Tibial artery (tissue), 4 donors: ENCODE measurements at places on chromosomes 16 and 17.
A peak's percentile ranks its signal among the peaks of the same experiment; 100 is the strongest.

- no peak for DNase-seq
- no peaks in the 10 kb centered on the region for H3K36me3 ChIP-seq
- H3K4me3 ChIP-seq, result no peak overlapping the region
- H3K27me3 ChIP-seq, result no peaks in the 10 kb centered on the region
Observed at GRCh38 chr16:35746963-35747657, 2287.7 kb downstream of the TP53TG3F start.

DNA sequence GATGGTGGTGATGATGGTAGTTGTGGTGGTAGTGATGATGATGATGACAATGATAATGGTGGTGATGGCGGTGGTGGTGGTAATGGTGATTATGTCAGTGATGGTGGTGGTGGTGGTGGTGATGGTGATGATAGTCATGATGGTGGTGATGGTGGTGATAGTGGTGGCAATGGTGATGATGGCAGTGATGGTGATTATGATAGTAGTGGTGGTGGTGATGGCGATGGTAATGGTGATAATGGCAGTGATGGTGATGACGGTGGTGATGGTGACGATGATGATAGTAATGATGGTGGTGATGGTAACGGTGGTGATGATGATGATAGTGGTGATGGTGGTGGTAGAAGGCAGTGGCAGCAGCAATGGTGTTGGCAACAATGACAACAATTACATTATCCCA lies 55.3 kb downstream of the RBFOX3 start:
- no peak for DNase-seq
- H3K4me3 ChIP-seq, result no peak overlapping the region
- no peaks in the 10 kb centered on the region for H3K4me1 ChIP-seq
- H3K27ac ChIP-seq, result no peak overlapping the region
- peaks cover 48% of the 10 kb centered on the region for H3K27me3 ChIP-seq

GRCh38 chr16:10383626-10384025 lies 2.2 kb upstream of the ATF7IP2 start:
- H3K4me3 ChIP-seq, result no peak overlapping the region
- no peak for DNase-seq
- no peak overlapping the region for H3K27ac ChIP-seq

DNA sequence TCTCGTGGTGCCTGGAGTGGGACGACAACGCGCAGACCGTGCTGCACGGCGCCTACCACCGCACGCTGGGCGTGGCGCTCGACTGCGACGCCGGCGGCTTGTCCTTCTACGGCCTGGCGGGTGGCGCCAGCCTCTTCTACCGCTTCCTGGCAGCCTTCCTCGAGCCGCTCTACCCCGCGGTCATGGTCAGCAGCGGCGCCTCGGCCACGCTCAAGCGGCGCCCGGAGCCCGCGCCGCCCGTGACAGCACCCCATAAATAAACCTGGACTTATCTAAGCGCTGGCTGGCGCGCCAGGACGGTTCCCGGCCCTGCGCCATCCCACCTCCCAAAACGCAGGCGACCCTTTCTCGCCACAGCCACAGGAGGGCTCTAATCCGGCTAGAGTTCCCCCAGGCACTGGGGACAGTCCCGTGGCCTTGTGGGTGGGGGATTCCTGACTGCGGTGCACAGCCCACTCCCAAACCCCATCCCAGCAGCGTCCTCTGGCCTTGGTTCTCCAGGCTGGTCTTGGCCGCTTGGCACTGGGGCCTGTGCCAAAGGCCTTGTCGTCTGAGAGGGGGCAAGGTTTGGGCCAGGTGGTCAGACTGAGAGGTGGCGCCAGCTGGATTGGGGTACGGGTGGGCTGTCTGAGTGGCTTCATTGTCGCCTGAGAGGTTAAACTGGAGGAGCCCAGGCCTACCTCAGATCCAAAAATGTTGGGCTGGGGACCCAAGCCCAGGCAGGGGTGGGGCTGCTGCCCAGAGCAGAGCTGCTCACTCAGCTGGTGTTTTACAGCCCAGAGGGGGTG lies 10.1 kb upstream of the SLC16A5 start:
- peak; percentile 70 for DNase-seq
- H3K4me3 ChIP-seq, result peak overlapping the region; percentile 57
- H3K36me3 ChIP-seq, result no peaks in the 10 kb centered on the region
- peak overlapping the region; percentile 77 for H3K27ac ChIP-seq
- H3K4me1 ChIP-seq, result peaks cover 27% of the 10 kb centered on the region
- peaks cover 2% of the 10 kb centered on the region for H3K27me3 ChIP-seq

DNA sequence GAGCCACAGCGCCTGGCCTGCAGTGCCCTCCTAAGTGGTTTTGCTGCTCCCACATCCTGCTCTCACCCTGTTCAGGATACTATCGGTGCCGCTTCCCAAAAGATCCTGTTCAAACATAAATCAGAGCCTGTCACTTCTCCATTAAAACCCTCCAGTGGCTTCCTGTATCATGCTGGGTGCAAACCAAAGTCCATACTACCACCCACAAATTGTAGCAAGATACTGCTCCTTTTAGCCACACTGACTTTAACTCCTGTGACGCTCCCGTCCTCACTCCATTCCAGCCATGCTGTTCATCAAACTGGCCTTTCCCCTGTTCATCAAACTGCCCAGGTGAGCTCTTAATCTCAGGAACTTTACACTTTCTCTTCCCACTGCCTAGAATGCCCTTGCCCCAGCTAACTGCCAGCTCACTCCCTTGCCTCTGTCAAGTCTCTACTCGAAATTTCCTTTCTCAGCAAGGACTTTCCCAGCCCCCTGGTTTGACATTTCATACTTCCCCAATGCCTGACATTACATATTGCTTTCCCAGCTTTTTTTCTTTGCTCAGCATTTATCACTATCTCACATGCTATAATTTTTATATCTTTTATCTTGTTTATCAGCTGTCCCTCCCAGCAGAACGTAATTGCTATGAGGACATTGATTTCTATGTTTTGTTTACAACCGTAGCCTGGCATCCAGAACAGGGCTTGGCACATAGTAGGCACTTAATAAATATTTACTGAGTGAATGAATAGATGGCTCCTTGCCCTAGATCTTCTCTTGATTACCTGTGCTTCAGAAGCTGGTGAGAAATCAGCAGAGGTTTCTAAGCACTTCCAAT lies 44.3 kb upstream of the SMURF2 start:
- DNase-seq, result no peak
- H3K4me3 ChIP-seq, result no peak overlapping the region
- peaks cover 7% of the 10 kb centered on the region for H3K4me1 ChIP-seq
- H3K27ac ChIP-seq, result peak overlapping the region; percentile 11
- no peaks in the 10 kb centered on the region for H3K27me3 ChIP-seq
- no peaks in the 10 kb centered on the region for H3K36me3 ChIP-seq

DNA sequence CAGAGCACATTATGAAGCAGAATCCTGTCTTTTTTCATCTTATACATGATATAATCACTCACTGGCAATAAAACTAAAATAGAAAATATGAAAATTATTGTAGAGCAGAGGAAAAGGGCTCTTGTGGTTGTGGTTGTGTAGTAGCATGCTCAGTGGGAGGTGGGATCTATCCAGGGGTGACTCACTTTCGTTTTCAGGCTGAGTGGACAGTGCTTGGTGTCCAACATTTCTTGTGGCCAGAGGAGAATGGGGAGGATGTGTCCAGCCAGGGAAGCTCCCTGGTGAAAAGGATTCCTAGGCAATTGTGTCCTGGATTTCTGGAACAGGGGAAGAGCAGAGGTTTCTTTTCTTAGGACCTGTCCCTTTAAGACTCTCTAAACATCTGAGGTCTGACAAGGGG lies 31.9 kb upstream of the CPHXL start:
- no peak overlapping the region for H3K27ac ChIP-seq
- no peak overlapping the region for H3K4me3 ChIP-seq
- no peak for DNase-seq
- H3K36me3 ChIP-seq, result no peaks in the 10 kb centered on the region
- H3K27me3 ChIP-seq, result no peaks in the 10 kb centered on the region
- H3K4me1 ChIP-seq, result no peaks in the 10 kb centered on the region

GRCh38 chr17:3754458-3755334 lies 31.0 kb downstream of the HASPIN start:
- H3K27ac ChIP-seq, result no peak overlapping the region
- H3K36me3 ChIP-seq, result no peaks in the 10 kb centered on the region
- DNase-seq, result no peak
- H3K27me3 ChIP-seq, result no peaks in the 10 kb centered on the region
- H3K4me3 ChIP-seq, result no peak overlapping the region
- no peaks in the 10 kb centered on the region for H3K4me1 ChIP-seq

DNA sequence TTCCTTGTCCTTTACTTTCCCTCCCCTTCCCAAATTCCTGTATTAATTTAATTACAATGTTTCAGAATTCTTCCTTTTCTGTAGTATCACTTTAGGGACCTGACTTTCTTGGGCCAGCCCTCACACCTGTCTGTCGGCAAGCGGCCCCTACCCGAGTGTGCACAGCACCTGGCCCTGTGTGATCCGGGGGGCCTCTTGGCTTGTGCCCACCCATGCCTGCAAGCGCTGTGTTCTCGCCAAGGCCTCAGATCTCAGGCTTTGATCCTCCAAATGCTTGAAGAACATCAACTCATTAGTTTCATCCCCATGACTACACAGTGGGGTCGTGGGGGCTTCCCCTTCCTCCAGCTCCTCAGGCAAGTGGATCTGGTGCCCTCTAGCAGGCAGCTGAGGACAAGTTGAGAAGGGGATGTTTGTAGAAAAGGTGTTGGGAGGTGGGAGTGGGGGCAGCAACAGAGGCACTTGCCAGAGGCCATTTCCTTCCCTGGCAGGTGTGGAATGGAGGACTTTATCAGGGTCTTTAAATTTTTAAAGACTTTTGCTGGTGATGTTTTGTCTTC lies 15.7 kb upstream of the CDH3 start:
- H3K4me3 ChIP-seq, result no peak overlapping the region
- no peaks in the 10 kb centered on the region for H3K27me3 ChIP-seq
- no peak for DNase-seq
- H3K36me3 ChIP-seq, result no peaks in the 10 kb centered on the region

- H3K4me3 ChIP-seq, result no peak overlapping the region
- H3K27me3 ChIP-seq, result no peaks in the 10 kb centered on the region
- H3K27ac ChIP-seq, result no peak overlapping the region
Observed at GRCh38 chr16:48616571-48616970, 6.6 kb upstream of the N4BP1 start.

DNA sequence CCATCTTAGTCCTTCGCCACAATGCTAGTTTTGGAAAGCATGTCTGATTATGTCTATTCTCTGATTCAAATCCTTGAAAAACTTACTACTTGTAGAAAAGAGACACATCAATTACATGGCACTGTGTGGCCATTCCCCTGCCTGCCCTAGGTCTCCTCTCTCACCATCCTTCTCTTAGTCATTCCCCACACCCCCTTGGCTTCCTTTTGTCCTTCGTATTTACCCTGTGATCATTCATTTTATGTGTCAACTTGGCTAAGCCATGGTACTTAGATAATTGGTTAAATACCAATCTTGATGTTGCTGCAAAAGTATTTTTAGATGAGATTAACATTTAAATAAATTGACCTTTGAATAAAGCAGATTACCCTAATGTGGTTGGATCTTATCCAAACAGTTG lies 122.9 kb upstream of the CDH11 start:
- H3K36me3 ChIP-seq, result no peaks in the 10 kb centered on the region
- no peak overlapping the region for H3K4me3 ChIP-seq
- H3K27me3 ChIP-seq, result no peaks in the 10 kb centered on the region
- H3K27ac ChIP-seq, result no peak overlapping the region
- H3K4me1 ChIP-seq, result peaks cover 4% of the 10 kb centered on the region

DNA sequence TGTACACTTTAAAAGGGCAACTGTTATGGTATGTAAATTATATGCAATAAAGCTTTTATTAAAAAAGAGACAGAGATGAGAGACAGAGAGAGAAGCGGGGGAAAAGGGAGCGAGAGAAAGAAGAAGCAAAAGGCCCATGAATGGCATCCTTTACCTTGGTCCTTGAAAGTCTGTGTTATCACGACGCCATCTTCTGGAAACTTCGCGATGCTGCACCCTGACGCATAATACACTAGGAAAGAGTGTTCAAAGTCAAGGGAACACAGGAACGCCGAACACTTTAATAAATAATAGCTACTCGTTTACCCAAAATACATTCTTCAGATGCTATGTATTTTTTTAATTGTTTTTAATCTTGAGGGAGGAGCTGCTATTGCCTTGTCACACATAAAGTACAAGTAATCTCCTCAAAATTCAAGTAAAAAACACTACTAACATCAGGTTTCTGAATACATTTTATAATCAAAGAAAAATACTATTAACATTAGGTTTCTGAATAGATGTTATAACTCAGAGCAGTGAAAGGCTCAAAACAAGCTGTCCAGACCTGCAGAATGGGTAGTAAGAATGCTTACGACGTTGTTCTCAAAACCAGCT lies 23.0 kb upstream of the SLC38A8 start:
- no peak overlapping the region for H3K4me3 ChIP-seq
- peak; percentile 55 for DNase-seq
- peaks cover 91% of the 10 kb centered on the region for H3K36me3 ChIP-seq

- H3K36me3 ChIP-seq, result no peaks in the 10 kb centered on the region
- no peak overlapping the region for H3K27ac ChIP-seq
- no peaks in the 10 kb centered on the region for H3K27me3 ChIP-seq
Observed at GRCh38 chr16:89801800-89802199, 14.6 kb downstream of the FANCA start.

GRCh38 chr16:1363501-1364041 lies 11.8 kb downstream of the GNPTG start:
- H3K4me3 ChIP-seq, result no peak overlapping the region
- DNase-seq, result no peak
- peaks cover 27% of the 10 kb centered on the region for H3K36me3 ChIP-seq
- no peak overlapping the region for H3K27ac ChIP-seq

DNA sequence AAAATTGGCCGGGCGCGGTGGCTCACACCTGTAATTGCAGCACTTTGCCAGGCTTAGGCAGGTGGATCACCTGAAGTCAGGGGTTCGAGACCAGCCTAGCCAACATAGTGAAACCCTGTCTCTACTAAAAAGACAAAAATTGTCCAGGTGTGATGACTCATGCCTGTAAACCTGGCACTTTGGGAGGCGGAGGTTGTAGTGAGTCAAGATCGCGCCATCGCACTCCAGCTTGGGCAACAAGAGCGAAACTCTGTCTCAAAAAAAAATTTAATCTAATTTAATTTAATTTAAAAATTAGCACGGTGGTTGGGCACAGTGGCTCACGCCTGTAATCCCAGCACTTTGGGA lies 1.6 kb upstream of the HBQ1 start:
- H3K27ac ChIP-seq, result no peak overlapping the region
- no peak for DNase-seq
- H3K4me1 ChIP-seq, result peaks cover 14% of the 10 kb centered on the region
- H3K27me3 ChIP-seq, result no peaks in the 10 kb centered on the region
- no peak overlapping the region for H3K4me3 ChIP-seq

DNA sequence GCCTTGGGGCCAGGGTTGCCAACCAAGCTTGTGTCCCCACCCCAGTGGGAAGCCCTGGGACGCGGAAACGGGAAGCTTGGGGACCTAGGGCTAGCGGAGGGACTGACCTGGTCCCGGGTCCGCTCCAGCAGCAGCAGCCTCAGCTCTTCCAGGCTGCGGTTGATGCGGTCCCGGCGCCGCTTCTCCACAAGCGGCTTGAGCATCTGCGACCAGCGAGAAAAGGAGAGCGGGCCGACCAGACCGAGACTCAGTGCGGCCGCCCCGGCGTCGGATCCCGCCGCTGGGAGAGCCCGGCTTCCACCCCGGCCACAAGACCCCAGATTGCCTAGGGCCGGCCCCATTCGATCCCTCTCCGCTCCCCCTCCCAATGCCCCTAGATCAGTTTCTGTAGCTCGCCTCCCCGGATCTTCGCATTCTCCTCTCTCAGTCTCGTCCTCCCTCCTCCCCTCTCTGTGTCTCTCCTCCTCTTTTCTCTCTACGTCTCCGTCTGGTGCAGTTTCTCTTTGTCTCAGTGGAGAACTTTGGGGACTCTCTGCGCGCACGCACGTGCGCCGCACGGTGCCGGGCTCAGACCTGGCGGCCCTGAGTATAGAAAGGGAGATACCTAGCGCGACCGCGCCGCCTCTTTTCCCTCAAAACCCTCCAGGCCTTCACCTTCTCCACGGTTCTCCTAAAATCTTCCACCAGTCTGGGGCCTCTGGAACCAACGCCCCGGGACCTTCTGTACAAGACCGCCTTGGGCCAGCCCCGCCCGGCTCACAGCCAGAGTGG lies 797 bp downstream of the HES7 start:
- DNase-seq, result no peak
- no peaks in the 10 kb centered on the region for H3K36me3 ChIP-seq
- H3K4me1 ChIP-seq, result peaks cover 80% of the 10 kb centered on the region
- peak overlapping the region; percentile 20 for H3K27ac ChIP-seq
- H3K27me3 ChIP-seq, result peaks cover 4% of the 10 kb centered on the region
